G401 (cell line): ENCODE measurements at places on chromosomes 11 and 22. TPM values are rescaled to one million over a fixed set of nuclear protein-coding genes. Genes with fewer than 3 reads are reported as not detected.

Gene IFITM5
- total RNA-seq, result not detected in 2 replicates

Gene NUP160
- total RNA-seq, result 38.5 and 61.9 TPM in 2 replicates

Gene INS
- not detected in 2 replicates for total RNA-seq

Gene NAGA
- total RNA-seq, result 50.4 and 55.1 TPM in 2 replicates

Gene ZNF408
- 9.2 and 12.7 TPM in 2 replicates for total RNA-seq

Gene PANX3
- not detected in 2 replicates for total RNA-seq

Gene SMC1B
- total RNA-seq, result not detected in 2 replicates

Gene CDHR5
- not detected in 2 replicates for total RNA-seq

Gene TEF
- 4.1 and 12.8 TPM in 2 replicates for total RNA-seq

Gene SERHL2
- not detected in 2 replicates for total RNA-seq

Gene EXPH5
- total RNA-seq, result 3.6 and 6.5 TPM in 2 replicates

Gene MS4A5
- total RNA-seq, result not detected in 2 replicates

Gene TSPAN32
- total RNA-seq, result not detected in 2 replicates

Gene TIMM10
- total RNA-seq, result 36.2 and 53.0 TPM in 2 replicates

Gene SIK3
- 6.5 and 8.1 TPM in 2 replicates for total RNA-seq

Gene CCDC81
- 49.2 and 50.8 TPM in 2 replicates for total RNA-seq

Gene GLB1L2
- total RNA-seq, result 9.8 and 13.0 TPM in 2 replicates

Gene ROBO4
- total RNA-seq, result not detected in 2 replicates

Gene GRM5
- not detected in 2 replicates for total RNA-seq

Gene OR8D4
- total RNA-seq, result not detected in 2 replicates

Gene FGF19
- total RNA-seq, result not detected in 2 replicates

Gene TBX10
- total RNA-seq, result not detected in 2 replicates

Gene ADAMTS15
- not detected in 2 replicates for total RNA-seq

Gene SLC5A4
- not detected in 2 replicates for total RNA-seq

Gene DMC1
- 4.0 and 107 TPM in 2 replicates for total RNA-seq

Gene TRIM51
- 0.18 TPM in 1 of 2 replicates, not detected in the other for total RNA-seq

Gene DEUP1
- total RNA-seq, result not detected in 2 replicates

Gene CHRM1
- not detected in 2 replicates for total RNA-seq

Gene MRE11
- total RNA-seq, result 13.8 and 17.0 TPM in 2 replicates

Gene OR8D2
- not detected in 2 replicates for total RNA-seq

Gene CAVIN3
- total RNA-seq, result 59.5 and 60.8 TPM in 2 replicates

Gene TRIM5
- total RNA-seq, result 11.1 and 14.3 TPM in 2 replicates

Gene CLMP
- 0.37 and 2.5 TPM in 2 replicates for total RNA-seq

Gene MS4A1
- not detected in 2 replicates for total RNA-seq

Gene GLB1L3
- total RNA-seq, result not detected in 2 replicates

Gene OVOL1
- total RNA-seq, result not detected in 2 replicates

Gene SAA2
- total RNA-seq, result not detected in 2 replicates

Gene SCGB1D2
- not detected in 2 replicates for total RNA-seq

Gene PACSIN3
- total RNA-seq, result 83.4 and 88.1 TPM in 2 replicates

Gene BCO2
- total RNA-seq, result 1.1 TPM in 1 of 2 replicates, not detected in the other

Gene KCNQ1OT1
- 0.49 and 0.75 TPM in 2 replicates for total RNA-seq

Gene MMP3
- not detected in 2 replicates for total RNA-seq

Gene AGBL2
- total RNA-seq, result not detected in 2 replicates

Gene ANO9
- total RNA-seq, result 0.31 and 0.98 TPM in 2 replicates

Gene OR2D2
- total RNA-seq, result not detected in 2 replicates

Gene POU2AF2
- not detected in 2 replicates for total RNA-seq

Gene YPEL4
- total RNA-seq, result 2.1 TPM in 1 of 2 replicates, not detected in the other

Gene OR52I1
- not detected in 2 replicates for total RNA-seq

Gene ZNF215
- total RNA-seq, result 10.9 and 13.2 TPM in 2 replicates

Gene C1QTNF6
- 5.0 and 6.7 TPM in 2 replicates for total RNA-seq

Gene ARVCF
- 13.8 and 14.9 TPM in 2 replicates for total RNA-seq

Gene CASP1
- total RNA-seq, result not detected in 2 replicates

Gene FAM181B
- total RNA-seq, result not detected in 2 replicates

Gene OLFML1
- 39.3 and 54.5 TPM in 2 replicates for total RNA-seq

Gene LRP4
- 7.2 and 7.4 TPM in 2 replicates for total RNA-seq

Gene KBTBD3
- 0.86 and 1.9 TPM in 2 replicates for total RNA-seq

Gene VSIG10L2
- total RNA-seq, result not detected in 2 replicates

Gene OR2AG2
- total RNA-seq, result not detected in 2 replicates
